ENCODE measurements at places on chromosomes 7 and 10.

- DNase-seq, result no peak
Observed at GRCh38 chr10:122331615-122332446, 42.7 kb upstream of the PLEKHA1 start.

GRCh38 chr10:74502963-74503608, 323.3 kb upstream of the KAT6B start:
- no peak for DNase-seq

DNA sequence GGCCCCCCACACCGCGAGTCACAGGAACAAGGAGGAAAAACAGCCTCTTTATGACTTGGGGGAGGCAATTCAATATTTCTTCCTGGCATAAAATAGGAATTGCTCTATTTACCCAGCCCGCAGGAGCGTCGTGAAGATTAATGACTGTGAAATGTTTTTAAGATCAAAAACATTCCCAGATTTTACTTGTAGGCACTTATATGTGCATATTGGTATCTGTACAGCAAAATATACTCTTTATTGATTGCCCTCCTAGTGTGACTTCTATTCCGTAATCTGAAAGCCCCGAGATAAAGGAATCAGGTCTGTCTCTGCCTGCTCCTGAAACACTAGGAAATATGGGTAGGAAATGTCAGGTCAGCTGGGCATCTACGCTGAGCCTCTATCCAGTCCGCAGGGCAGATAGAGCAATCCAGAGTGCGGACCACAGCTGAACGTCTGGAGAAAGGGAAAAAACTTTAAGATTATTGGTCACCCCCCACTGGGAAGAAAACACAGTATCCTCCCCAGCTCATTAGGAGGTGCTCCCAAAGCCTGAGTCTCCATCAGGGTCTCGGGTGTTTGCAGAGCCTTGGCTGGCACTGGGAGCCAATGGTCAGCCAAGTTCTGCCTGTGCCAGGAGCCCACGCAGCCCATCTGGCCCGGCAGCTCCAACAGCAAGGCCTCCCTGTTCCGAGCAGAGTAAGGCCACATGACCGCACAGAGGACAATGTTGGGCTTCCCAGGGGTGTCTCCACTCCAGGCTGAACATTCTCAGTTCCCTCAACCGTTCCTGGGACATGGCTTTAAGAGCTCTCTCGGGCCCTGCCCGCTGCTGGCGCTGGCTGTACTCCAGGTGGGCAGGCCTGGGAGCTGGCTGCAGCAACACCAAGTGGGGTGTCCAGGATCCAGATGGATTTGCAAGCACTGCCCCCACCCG, 7.7 kb downstream of the CTBP2 start:
- no peak for DNase-seq

DNA sequence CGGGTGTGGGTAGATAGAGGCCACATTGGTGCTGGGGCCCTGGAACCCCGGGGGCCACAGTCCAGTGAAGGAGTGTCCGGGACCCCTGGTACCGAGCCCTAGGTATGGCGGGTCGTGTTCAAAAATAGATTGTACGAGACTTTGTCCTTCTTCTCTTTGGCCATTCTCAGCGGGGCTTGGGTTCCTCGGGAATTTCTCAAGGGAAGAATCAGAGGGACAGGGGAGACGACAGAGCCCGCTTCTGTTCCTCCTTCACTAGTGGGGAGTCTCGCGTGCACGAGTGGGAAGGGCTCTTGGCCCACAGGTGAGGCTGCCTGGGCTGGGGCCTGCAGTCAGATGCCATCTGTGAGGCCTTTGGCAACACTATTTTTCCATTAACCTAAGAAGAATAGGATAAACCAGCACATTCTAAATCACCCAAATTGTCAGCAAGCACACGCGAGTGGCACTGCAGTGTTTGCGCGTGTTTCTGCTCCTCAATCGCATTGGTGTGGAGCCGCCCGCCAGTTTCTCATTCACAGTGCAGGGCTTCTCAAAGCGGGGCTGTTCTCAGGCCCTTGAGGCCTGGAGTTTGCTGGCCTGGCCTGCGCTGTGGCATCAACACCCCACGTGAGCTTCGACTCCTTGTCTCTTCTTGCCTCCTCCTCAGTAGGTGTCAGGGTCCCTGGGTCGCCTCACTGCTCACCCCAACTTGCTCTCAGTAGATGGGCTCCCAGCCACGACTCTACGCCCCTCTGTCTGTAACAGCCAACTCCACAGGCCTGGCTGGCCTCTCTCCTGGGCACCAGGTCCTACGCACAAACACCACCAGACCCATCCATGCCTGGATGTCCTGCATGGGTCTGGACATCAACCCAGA, 187.6 kb upstream of the SHH start:
- no peak for DNase-seq

DNA sequence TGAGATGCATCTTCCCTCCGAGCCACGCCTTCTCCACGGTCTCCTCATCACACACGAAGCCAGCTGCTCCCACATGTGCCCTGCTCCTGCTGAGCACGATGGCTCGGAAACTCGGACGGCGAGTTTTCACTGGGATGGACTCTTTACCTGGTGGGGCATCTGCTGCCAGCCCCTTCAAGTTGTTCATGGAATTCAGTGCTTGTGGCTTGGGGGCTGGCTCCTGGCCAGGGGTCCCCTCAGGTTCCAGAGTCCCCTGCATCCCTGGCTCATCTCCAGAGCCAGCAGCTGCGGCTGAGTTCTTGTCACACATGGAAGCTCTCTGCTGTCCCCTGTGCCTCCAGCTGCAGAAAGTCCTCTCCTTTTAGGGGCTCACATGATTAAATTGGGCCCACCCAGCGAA, 654.0 kb downstream of the SDK1 start:
- no peak for DNase-seq

GRCh38 chr7:69670701-69671100, 72.4 kb downstream of the AUTS2 start:
- no peak for DNase-seq

- peak; percentile 33 for DNase-seq
Observed at GRCh38 chr10:91220954-91221675, 652 bp downstream of the PCGF5 start.

DNA sequence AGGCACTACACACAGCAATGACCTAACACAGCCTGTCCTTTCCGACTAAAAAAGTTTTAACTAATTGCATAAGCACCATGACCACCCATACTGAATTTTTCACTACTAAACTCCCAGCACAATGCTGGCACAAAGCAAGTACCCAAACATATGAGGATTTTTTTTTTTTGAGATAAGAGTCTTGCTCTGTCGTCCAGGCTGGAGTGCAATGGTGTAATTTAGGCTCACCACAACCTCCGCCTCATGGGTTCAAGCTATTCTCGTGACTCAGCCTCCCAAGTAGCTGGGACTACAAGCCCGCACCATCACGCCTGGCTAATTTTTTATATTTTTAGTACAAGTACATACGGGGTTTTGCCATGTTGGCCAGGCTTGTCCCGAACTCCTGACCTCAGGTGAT, 5.1 kb downstream of the UBE2H start:
- no peak for DNase-seq

All from CD4-positive, alpha-beta T cell treated with Interleukin-17A for 1 hour (primary cell).